Activated CD4-positive, alpha-beta T cell treated with anti-CD3 and anti-CD28 coated beads, Interleukin-2, amount 50 U/mL, for 4 hours (primary cell): ENCODE measurements at places on chromosomes 11 and 22.
A peak's percentile ranks its signal among the peaks of the same experiment; 100 is the strongest.

GRCh38 chr11:107719557-107720302 is 7.9 kb upstream of the SLN start:
- no peak for DNase-seq

DNA sequence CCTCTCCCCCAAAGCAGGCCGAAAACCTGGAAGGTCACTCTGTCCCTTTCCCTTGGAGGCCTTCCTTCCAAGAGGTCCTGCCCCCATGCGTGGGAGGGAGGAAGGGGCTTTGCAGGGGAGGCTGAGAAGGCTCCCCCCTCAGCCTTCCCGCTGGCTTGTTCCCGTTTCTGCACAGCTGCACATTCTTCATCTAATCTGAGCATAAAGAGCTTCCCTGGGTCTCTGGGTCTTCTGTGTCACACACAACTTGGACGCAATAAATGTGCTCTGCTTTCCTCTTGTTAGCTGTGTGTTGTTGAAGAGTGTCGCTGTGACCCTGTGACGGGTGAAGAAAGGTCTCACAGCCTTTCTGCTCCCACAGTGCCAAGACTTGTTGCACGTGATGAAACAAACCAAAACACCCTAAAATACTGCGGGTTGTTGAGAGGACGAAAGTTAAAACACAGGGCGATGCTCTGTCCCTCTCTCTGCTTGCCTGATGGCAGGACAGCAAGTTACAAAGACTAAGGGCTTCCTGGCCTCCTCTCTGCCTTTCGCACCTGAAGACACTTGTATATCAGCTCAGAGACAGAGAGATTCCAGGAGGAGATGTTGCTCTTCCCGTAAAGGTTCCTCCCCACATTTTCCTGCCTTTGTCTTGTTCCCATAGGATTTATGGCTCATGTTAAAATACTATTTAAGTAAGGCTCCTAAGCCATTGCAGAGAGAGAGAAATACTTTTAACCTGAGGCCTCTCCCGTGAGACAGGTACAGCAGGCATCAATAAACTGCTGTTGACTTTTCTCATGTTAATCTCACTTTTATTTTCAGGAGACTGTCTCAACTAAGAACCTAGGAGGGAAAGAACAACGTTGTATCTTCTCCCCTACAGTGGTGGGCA is 15.4 kb upstream of the IFITM3 start:
- no peak for DNase-seq

DNA sequence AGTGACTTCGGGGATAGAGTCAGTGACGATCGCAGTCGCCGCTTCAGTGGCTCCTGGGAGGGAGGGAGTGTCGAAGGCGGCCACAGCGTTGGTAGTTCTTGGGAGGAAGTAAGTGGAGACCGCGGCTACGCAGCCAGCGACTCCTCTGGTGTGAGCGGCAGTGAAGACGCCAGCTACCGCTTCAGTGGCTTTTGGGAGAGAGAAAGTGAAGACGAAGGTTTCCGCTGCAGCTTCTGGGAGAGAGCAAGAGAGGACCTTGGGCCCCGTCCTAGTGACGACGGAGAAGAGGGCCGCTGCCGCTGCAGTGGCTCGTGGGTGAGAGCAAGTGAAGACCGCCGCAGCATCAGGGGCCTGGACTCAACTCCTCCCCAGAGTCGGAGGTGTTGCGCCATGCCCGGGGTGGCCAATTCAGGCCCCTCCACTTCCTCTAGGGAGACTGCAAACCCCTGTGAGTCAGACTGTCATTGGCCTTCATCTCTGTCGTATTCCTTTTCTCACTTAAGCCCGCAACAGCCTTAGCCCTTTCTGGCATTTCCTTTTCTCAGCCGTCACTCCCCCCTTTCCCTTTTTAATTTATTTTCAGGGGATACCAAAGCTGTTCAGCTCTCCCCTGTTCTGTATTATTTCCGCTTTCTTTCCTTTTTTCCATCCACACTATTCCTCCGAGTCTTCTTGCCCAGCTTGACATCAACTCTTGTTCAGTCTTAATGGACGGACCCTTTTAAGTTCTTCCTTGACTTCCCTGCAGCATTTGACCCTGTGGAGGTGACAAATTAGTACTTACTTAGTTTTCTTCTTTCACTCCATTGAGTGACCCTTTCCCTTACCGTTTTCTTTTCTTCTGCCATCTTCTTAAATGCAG is 1.0 kb downstream of the ANKRD42 start:
- peak; percentile 28 for DNase-seq

DNA sequence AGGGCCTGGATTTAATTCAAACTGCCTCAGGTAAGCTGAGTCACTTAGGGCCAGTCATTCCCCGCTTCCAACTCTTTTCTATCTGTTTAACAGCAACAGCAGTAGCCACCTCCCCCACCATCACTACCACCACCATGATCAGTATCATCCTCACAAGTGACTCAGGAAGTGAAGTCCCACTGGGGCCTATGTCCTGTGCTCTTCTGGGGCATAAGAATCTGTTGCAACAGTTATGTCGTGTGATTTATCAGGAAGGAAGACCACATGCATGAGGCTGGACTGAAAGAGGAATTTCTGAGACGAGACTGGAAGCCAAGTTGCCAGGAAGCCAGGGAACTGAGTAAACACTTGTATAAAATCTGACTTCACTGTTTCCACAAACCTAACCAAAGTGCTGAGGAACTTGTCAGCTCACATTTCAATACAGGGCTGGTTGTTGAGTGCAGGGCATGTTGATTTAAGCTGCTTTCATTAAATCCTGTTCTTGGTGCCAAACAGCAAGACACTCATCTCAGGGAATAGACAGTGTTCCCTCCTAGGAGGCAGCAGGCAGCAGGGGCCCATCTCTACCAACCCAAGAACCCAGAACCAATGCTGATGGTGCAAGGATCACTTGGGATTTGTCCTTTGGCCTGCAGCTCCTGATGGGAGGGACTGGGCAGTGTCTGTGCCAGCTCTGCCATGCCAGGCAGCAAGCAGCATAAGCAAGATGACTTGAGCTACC is 226.7 kb upstream of the NARS2 start:
- no peak for DNase-seq
